ENCODE measurements at places on chromosomes 13 and 19.

DNA sequence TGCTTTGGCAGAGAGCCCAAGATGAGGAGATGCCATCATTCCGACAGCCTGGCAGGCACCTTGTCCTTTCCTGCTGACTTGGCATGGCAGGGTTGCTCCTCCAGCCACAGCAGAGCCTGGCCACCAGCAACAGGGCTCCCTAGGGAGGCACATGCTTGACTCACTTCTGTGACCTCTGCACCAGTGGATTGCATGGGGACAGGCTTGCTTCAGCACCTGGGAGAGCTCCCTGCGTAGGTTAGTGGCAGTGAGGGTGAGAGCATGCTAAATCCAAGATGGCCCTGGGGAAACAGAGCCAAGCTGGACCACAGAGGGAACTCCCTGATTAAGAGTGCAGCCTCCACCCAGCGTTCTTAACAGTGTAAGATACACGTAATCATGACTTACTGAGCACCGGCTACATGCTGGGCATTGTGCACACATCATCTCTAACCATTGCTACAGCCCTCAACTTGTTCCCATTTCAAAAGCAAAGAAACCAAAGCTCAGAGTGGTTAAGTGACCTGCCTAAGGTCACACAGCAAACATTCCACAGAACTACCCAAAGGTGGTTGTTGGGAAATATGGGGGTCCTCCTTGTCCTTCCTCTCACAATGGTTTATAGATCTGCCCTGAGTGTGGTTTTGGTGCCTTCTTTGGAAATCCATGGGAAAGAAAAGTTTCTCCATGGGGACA is 116.6 kb upstream of the UQCRFS1 start:
- no peak for DNase-seq

- DNase-seq: peak; percentile 60
These were observed 2.5 kb downstream of the PRR36 start for GRCh38 chr19:7871437-7872305.

DNA sequence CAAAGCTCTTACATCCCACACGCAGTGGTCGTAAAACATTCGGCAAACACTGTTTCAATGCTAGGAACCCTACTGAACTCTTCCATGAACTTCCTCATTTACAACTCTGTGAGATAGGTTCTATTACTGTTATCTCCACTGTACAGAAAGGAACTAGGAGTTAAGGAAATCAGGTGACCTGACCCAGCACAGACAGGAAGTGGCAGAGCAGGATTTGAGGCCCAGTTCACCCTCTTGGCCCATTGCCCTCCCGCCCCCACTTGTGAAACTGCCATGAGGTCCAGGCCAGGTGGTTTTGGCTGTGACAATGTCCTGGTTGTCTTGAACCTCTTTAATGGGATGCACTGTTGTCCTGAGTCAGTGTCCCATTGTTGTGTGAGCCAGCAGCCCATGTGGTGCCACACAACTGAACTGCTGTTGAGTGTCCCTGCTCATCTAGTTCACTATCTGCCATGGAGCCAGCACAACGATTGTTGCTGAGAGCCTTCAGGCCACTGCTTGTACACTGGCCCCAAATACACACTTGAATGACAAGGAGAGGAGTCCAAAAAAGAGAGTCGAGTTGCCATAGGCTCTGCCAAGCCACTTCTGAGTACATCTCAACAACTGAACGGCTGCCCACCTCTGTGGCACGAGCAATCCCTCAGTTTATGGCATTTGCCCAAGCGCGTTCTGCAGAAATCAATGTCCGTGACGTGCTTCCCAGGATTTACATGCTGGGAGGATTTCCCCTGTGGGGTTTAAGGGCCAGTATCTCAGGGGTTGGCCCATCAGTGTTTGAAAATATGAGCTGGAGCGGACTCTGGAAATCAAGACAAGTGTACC is 484.6 kb downstream of the TSHZ3 start:
- no peak for DNase-seq

DNA sequence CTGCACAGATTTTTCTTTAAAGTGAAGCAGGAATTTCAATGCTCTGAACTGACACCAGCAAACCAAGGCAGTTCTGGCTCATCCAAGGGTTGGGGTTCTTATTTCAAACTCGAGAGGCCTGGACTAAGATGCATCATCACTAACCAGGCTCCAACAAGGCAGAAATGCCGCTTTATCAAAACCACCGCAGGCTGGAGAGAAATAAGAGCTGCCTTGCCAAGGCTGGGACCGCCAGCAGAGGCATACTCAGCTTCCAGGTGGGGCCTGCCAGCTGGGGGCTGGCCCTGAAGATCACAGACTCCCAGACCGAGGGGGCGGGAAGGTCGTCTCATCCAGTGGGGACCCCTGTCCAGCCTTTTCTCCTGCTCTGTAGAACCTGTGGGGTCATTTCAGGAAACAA is 37.4 kb upstream of the GAS6 start:
- DNase-seq: no peak

DNA sequence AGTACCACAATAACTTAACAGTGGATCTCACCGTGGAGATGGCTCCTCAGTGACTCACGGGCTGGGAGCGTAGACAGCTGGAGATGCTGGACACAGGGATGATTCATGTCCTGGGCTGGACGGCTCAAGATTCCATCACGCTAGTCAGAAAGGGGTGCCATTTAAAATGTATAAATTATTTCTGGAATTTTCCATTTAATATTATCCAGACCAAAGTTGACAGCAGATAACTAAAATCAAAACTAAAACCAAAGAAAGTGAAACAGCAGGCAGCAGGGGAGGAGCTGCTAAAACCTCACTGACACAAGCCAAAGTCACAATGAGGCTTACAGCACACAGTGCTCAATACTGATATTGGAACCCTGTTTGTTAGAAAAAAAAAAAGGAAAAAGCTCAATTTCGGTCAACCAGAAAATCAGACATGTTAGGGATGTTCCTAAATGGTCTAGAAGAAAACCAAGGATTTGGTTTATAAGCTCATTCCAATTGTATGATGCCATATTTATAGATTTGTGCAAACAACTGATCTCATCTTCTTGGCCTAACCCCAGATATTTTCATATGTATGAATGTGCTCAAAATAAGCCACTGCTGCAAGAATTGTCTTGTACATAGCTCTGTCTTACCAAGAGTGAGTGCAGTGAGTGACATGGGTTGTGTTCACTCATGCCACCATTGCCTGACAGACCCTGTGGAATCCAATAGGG is 111.8 kb downstream of the SACS start:
- no peak for DNase-seq

DNA sequence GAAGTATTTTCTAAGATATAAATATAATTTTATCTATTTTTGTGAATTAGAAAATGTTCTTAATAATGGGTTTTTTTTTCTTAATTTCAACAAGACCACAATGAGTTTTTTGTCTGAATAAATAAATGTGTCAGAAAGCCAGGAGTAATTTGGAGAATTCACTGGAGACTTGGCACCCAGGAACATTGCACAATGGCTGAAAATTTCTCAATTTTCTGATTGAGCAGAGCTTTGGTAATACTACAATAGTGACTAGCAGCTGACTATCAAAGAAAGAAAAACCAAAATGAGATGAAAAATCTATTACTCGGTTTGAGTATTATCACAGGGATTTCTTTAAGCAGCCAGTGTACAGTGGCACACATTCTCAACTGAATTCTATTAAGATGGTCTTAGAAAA is 394.4 kb upstream of the PCDH20 start:
- no peak for DNase-seq

All from stimulated activated CD4-positive, alpha-beta T cell treated with anti-CD3 and anti-CD28 coated beads, Interleukin-1b, Interleukin-23, amount 100 ng/mL, for 1 hour (primary cell).